ENCODE measurements at places on chromosomes 3 and 15.

- DNase-seq: no peak
These were observed 12.6 kb upstream of the PAK2 start for GRCh38 chr3:196726788-196727675.

- no peak for DNase-seq
These were observed 54.5 kb upstream of the ATP11B start for GRCh38 chr3:182738583-182739411.

GRCh38 chr15:63501256-63502089, 2.9 kb upstream of the USP3 start:
- DNase-seq: peak; percentile 92

DNA sequence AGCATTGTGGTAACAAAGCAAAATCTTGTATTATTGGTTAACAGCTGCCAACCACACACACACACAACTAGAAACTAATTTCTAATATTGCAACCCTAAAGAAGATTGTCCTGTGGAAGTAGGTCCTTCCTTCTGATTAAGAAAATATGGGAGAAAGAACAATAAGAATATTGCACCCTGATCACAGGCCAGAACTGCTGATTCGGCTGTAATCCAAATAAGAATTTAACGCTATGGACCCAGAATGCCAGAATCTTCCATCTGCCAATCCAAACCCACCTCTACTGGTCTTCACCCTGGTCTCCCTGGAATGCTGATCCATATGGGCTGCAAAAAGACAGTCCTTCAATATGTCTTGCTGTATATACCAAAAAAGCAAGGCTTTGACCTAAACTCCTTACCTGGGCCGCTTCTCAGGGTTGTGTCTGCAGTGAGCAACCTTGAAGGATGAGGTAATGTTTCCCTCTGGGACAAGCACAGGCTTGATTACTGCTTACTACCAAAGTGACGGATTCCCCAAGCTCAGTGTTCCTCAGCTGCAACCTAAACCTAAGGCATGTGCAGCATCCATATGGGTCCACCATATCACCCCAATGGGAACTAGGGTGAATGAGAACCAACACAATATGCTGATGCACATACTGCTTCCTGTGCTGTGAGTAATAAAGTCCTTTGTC, 8.0 kb downstream of the CCDC14 start:
- no peak for DNase-seq

DNA sequence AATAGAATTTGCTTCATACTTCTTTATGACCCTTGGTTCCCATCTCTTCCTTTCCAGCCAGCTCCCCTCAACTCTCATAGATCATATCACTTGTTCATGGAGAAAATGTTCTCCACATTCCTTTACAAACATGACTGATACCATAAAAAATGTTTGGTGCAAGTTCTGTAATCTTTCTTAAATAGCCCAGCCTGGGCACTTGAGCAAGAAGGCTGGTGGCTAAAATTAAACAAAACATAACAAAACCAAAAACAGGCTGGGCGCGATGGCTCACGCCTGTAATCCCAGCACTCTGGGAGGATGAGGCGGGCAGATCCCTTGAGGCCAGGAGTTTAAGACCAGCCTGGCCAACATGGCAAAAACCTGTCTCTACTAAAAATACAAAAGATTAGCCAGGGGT, 8.9 kb upstream of the POLR2M start:
- DNase-seq: peak; percentile 64

- no peak for DNase-seq
These were observed 64.8 kb upstream of the HEG1 start for GRCh38 chr3:125120379-125121122.

GRCh38 chr15:25862472-25863110, 536 bp downstream of the ATP10A start:
- peak; percentile 32 for DNase-seq

DNA sequence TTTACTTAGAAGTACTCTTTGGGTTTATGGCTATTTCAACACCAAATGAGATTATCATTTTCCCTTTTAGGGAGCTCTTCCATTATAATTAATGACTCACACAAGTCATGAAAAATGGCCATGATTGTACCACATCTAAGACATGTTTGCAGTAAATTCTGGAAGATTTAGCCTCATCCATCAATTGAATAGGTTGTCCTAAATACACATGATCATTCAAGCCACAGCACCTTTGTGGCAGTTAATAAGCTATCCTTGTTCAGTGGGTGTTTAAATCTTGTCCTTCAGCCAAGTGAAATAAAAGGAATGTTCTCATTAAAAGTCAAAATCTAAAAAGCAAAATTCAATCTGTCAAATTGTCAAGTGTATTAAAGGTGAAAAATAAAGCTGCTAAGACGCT, 237.5 kb downstream of the ZPLD1 start:
- DNase-seq: no peak

- DNase-seq: peak; percentile 21
These were observed 11.7 kb downstream of the PXYLP1 start for GRCh38 chr3:141243271-141243707.

DNA sequence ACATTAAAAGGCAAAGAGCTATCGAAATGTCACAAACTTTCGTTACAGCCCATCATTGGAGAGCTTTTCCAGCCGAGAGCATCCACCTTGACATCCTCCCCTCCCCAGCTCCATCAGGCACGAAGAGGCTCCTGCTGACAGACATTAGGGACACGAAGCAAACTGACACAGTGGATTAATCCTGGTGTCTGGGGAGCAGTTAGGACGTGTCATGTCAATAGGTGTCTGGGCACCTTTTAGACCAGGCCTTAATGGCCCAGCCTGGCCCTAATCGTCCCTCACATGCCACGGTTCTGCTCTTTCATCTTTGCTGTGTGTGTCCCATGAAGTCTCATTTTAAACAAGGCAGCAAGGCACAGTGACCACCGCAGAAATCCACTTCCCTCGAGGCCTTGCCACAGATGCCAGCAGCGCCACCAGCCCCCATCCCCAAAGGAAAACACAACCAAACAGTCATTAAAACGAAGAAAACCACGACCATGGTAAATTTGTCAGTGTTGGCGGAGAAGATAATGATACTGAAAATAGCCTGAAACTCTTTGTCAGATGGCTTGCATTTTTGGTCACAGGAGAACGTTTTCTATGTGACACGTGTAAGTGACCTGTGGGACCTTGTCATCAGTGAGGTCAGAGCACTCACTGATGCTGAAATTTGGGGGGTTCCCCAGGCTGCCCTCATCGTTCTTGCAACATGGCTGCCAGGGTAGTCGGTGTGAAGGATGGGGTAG, 16.3 kb upstream of the PCSK6 start:
- DNase-seq: no peak

DNA sequence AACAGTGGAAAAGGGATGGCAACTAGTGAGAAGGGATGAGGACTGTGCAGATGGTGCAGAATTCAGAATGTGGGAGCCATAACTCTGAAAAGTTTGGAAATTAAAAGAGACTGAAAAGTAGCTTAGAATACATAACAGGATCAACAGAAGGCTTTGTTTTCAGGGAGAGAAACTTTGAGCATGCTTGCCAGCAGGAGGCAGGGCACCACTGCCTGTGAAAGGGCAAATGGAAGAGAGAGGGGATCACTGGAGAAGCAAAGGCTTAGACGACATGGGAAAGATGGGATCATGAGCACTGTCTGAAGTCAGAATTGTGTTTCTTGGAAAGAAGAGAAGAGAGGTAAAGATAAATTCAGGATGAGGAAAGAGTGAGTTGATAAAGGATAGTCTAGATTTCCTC, 99.6 kb downstream of the ABI3BP start:
- DNase-seq: peak; percentile 22

DNA sequence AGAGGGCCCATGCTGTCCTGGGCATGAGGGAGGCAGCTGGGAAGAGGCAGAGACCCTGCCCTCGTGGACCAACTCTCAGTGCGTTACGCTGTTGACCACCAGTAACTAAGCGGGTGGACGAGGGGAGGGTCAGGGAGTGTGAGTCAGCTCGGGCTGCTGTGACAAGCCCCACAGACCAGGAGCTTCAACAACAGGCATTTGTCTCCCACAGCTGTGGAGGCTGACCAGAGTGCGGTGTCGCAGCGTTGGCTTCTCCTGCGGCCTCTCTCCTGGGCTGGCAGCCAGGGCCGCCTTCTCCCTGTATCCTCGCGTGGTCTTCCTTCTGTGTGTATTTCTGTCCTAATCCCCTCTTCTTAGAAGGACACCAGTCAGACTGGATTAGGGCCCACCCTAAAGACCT, 13.0 kb downstream of the EFCC1 start:
- no peak for DNase-seq

GRCh38 chr3:81998139-81998755, 236.8 kb upstream of the GBE1 start:
- peak; percentile 64 for DNase-seq

- peak; percentile 83 for DNase-seq
These were observed 459.3 kb upstream of the AGTR1 start for GRCh38 chr3:148238421-148238821.

DNA sequence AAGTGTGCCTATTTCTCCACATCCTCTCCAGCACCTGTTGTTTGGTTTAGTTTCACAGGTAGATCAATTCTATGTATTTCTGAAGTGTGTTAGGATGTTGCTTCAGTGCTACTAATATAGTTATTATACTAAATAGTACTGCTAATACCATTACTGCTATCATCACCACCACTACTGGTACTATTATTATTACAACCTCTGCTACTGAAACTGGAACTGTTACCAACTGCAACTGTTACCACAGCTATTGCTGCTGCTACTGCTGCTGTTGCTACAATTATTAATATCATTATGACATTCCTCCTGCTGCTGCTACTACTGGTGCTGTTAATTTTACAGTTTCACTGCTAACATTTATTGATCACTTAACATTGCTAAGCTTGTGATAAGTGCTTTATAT, 8.3 kb upstream of the LMOD3 start:
- DNase-seq: no peak

- DNase-seq: peak; percentile 38
These were observed 32.5 kb downstream of the CHAC1 start for GRCh38 chr15:40985541-40986330.

GRCh38 chr3:132629928-132630327, 29.7 kb downstream of the ACAD11 start:
- DNase-seq: peak; percentile 59

- DNase-seq: peak; percentile 46
These were observed 5.5 kb upstream of the VGLL3 start for GRCh38 chr3:86996261-86996955.

DNA sequence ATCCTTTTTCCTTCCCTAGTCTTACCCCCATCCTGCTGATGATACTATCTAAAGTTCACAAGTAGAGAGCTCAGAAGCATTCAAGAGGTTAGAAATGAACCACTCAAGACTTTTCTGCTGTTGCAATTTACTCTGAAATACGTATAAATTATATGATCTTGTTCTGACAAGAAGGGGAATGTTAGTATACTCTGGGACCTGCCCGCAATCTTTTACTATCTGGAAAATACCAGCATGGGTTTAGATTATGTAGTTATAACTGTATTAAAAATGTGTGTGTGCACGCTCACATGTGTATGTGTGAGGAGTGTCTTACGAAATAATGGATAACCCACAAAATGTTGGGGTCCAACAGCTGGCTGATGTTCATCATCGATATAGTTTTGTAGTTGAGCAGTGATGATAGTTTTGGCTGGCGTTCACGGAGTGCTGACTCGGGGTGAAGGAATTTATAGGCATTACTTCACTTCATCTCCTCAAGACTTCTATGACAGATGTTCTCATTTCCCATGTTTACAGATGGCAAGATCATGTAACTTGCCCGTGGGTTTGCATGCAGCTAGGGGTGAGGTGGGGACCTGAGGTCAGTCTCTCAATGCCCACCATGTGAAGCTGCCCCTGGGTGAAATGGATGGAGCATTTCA, 297.5 kb upstream of the LYSMD4 start:
- peak; percentile 86 for DNase-seq

- no peak for DNase-seq
These were observed 52.9 kb upstream of the BCL6 start for GRCh38 chr3:187798126-187798525.

GRCh38 chr3:30836141-30836540, 58.3 kb downstream of the GADL1 start:
- no peak for DNase-seq

DNA sequence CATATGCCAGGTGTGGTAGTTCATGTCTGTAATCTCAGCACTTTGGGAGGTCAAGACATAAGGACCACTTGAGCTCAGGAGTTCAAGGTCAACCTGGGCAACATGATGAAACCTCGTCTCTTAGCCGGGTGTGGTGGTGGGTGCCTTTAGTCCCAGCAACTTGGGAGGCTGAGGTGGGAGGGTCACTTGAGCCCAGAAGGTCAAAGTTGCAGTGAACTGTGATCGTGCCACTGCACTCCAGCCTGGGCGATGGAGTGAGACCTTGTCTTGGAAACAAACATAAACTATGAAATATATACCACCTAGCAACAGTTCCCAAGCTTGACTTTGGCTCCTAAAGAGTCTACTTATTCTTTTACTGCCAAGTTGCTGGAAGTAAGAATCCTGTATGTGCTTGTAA, 30.9 kb downstream of the UBE3A start:
- no peak for DNase-seq

- DNase-seq: no peak
These were observed 71.8 kb downstream of the SYN2 start for GRCh38 chr3:12076031-12076430.

DNA sequence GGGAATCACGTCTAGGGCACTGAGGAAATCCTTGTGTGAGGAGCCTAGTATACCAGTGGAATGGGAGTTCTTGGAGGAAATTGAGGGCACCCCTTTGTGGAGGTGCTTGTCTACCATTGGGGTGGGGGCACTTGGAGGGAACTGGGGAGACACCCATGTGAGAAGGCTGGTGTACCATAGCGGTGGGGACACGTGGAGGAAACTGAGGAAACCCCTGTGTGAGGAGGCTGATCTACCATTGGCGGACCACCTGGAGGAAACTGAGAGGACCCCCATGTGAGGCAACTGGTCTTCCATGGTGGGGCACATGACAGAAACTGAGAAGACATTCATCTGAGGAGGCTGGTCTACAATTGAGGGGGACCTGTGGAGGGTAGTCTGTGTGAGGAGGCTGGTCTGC, 164.5 kb downstream of the FBLN2 start:
- no peak for DNase-seq

- DNase-seq: no peak
These were observed 8.1 kb downstream of the CPN2 start for GRCh38 chr3:194342861-194343560.

DNA sequence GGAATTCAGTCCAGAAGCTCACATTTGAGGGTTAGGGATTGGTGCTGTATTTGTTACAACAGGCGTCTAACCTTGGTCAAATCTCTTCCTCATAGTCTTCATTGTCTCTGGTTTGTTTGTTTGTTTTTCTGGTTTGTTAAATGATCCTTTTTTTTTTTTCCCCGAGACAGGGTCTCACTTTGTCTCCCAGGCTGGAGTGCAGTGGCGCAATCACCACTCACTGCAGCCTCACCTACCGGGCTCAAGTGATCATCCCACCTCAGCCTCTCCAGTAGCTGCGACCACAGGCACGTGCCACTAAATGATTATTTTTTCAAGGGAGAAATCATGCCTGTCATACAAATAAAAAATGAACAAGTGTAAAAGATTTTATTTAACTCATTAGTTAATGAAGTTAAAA, 14.3 kb upstream of the ADPGK start:
- DNase-seq: no peak
